ENCODE measurements at places on chromosomes 2 and 18.

- no peak for DNase-seq
Measured at GRCh38 chr18:42184685-42185477, 229.8 kb downstream of the PIK3C3 start.

DNA sequence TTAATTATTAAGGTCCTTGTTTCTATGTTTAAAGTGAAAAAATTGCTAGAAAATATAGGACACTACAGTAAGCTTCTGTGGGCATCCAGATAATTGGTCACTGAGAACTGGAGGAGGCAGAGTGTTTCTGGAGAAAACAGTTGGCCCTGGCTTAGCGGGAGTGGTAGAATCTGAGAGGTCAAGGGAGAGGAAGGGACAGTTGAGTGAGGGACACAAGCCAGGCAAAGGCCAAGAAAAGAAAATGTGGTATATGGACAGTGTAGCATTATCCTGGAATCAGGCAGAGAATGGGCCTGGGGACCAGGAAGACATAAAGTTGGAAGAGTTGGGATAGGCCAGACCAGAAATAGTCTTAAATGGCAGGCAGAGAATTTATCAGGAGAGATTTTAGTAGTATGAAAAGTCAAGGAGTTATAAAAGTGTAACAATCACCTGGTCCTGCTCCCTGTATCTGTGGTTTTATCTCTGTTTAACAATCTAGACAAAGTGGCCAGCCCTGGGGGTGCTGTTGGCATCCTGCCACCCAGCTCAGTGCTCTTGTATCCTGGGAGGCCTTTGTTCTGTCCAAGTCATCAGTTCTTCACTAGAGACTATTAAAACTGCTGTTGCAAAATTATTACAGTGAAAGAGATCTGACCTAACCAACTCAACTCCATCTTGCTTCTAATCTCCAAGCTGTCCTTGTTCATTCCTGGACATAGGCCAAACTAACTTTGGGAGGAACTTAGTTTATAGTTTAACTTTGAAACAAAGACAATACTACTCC, 15.4 kb upstream of the MSGN1 start:
- no peak for DNase-seq

- no peak for DNase-seq
Measured at GRCh38 chr2:96524482-96525210, 11.9 kb upstream of the ARID5A start.

DNA sequence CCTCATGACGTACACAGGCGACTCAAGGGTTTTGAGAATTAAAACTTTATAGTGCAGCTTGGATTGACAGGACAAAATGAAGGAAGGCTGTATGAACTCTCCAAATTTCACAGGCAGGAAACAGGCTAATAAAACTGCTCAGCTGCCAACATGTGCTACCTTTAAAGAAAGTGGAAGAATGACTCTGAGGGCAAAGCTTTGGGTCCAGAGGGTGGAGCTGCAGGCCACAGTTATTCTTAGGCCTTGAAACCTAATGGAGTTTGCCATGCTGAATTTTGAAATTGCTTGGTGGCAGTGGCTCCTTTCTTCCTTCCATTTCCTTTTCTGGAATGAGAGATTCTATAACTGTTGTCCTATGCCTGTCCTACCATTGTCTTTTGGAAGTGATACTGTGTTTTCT, 34.8 kb downstream of the HAT1 start:
- DNase-seq = no peak

DNA sequence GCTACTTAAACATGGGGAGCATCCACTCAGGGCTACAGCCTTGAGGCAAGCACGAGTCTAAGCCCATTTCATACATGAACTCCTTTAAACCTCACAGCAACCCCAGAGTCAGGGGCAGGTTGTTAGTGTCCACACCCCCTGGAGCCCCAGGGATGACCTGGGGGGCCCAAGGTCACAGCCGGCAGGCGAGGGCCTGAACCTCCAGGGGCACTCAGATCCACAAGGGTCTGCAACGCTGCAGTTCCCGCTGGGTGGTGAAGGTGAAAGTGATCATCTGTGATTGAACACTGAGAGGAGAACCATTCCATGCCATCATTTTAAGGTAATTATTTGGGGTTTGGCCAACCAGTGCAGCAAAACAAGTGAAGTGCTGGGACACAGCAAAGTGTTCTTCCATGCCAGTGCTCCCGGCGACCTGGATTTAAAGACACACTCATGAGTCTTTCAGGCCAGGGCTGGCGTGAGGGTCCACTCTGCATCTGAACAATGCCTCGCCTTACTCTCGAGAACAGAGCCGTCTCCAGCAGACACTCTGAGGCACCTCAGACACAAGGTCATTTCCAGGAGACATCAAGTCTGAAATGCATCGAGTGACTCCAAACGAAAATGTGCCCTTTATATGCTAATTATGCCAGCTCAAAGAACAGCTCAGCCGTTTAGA, 61.6 kb upstream of the SNTG2 start:
- DNase-seq = no peak

DNA sequence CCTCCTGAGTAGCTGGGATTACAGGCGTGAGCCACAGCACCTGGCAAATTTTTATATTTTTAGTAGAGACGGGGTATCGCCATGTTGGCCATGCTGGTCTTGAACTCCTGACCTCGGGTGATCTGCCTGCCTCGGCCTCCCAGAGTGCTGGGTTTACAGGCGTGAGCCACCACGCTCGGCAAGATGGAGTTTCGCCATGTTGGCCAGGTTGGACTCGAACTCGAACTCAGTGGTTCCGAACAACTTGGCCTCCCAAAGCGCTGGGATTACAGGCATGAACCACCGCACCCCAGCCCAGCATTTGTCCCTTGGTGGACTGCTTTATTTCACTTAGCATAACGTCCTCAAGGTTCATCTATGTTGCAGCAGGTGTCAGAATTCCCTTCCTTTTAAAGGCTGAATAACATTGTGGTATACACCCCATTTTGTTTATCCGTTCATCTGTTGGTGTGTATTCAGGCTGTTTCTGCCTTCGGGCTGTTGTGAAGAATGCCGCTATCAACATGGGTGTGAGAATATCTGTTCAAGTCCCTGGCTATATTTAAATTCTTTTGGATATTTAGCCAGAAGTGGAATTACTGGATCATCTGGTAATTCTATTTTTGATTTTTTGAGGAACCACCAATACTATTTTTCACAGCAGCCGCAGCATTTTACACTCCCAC, 1.2 kb upstream of the CENPA start:
- DNase-seq = no peak

Measured in neuronal stem cell (in vitro differentiated cells).